Stimulated activated CD8-positive, alpha-beta memory T cell treated with anti-CD3 and anti-CD28 coated beads, Interleukin-7, amount 100 ng/mL, for 48 hours (primary cell): ENCODE measurements at places on chromosomes 5 and 9.

DNA sequence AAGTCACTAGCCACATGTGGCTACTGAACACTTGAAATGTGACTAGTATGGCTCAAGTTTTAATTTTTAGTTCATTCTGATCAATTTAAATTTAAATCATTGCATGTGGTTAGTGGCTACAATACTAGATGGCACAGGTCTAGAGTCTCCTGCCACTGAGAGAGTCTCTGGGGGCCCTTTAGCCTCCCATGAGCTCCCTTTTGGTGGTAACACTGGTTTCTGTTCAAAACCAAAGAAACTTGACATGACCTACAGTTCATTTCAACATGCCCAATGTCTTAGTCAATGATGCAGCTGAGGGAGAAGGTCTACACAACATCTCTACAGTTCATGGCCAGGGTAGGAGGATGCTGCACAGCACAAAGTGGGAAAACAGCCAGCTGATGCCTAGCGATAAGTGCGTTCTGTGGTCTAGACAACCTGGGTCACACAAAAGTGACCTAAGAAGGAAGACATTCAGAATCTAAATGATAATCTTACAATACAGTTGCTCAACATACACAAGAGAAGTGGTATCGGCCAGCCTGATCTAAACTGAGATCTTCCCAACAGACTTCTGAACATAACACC, 121.0 kb downstream of the AUH start:
- DNase-seq = no peak

DNA sequence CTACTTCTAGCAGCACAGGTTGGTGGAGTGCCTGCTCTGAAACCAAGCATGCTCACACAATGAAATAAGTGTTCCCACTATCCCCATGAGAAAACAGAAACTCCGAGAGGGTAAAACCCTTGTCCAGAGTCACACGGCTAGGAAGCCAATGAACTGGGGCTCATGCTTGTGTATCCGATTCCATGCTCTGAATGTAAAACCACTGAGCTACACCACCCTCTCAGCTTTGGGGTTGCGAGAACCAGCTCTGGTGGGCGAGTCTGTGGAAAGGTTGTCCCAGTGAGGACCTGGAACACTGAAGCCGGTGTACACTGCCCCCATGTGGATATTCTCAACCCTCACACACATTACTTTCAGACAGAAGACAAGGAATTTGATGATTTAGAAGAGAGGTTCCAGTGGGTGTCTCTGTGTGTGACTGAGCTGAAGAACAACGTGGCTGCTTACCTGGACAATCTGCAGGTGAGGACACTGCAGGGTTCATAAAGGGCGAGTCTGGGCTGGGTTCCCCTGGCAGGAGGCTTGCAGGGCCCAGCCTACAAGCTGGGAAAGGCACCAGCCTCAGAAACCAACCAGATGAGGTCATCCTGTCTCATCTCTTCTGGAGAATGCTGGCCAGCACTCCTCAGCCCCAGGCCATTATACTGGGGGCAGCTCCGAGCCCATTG, 37.4 kb downstream of the ARHGEF37 start:
- DNase-seq = peak; percentile 11

DNA sequence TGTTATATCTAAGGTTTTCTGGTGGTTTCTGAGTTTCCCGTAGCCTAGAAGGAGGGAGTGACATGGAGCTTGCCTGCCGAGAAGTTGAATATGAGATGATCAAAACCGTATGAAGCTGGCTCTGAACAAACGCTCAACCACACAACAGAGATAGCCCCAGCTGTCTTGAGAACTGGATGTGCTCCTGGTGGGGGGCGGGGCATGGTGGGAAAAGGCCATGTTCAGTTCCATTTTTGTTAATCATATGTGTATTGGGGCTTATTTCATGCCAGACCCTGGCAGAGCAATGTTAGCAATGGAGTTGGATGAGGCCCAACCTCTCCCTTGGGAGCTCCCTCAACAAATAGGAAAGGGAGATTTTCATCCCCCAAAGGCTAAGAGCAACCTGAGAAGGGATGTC, 4.8 kb downstream of the CCL19 start:
- no peak for DNase-seq

DNA sequence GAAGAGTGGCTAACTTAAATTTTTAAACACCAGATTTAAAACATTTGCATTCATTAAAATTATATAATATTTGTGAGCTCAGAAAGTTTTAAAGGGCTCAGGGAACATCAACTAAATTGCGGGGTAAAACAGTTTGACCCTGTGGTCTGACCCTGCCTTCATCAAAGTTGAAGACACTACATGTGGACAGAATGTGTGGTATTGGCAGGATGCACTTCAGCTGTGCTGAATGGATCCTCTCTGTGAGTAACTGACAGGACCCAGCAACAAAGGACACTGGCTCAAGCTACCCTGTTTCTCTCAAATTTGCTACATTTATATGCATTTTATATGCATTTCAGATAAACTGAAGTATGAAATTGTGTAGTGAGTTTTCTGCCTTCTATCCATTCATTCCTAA, 288.5 kb downstream of the ZNF608 start:
- DNase-seq = no peak

GRCh38 chr5:39079147-39079546, 4.9 kb upstream of the RICTOR start:
- DNase-seq = no peak

DNA sequence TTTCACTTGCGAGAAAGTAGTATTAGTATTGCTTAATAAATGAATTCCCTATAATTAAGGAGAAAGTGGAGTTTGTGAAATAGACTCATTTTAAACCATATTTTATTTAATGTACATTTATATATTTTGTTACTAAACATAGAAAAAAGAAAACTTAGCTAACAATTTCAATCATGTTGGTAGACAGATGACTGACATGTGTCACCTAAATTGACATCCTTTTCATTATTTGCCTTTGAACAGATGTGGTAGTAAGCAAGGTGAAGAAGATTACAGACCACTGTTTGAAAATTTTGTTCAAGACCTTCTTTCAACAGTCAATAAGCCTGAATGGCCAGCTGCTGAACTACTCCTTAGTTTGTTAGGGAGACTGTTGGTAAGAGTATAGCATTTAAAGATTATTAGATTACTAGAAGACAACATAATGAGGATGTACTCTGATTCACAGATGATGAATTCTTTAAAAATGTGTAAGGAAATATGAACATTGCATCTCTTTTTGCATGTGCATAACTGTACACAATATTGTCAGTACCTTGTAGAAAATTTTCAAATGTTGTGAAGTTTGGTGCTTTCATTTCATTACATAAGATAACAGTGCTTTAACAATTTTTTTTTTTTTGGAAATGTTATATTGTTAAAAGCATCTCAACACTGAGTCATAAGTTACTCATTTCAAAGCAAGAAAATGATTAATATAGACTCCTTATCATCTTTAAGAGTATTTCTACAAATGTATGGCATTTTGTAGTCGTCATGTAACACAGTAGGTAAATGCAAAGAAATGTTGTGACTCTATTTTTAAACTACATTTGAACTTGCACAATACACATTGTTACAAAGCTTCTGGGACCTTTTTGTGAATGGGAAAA, 139.5 kb downstream of the NIPBL start:
- DNase-seq = no peak

- DNase-seq = no peak
These were observed 31.3 kb downstream of the IRX4 start for GRCh38 chr5:1851290-1851934.

DNA sequence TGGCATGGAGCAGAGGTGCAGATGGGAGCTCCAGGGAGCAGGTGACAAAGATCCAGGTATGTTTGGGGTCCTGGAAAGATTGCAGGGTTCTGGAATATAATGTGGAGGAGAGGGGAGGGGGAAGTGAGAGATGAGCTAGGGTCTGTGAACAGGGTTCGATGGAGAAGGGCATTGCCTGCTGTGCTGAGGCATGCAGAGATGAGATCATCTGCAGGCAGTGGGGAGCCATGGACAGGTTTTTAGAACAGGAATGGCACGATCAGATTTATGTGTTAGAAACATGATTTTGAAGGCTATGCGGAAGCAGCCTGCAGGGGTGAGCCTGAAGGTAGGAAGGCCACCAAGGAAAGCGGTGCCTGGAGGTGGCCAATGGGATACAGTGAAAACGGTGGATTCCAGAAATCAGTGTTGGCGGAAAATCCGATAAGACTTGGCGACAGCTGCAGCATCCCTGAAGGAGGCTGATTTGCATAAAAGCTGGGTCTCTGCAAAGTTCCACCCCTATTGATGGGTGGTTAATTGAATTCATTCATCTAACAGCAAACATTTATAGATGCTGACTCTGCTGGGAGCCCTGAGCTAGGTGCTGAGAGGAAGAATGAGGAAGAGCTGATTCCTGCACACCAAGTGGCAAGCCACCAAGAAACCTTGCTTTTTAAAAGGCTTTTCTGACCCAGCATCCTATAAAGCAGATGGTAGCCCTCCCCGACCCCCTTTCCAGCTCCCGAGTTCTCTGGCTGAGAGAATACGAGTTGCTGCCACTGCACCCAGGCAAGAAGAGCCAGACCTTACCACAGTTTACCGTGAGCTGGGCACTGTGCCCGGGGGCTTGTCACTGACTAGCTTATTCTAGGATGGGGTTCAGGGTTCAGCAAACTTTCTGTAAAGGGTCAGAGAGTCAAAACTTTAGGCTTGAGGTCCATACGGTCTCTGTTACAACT, 139.2 kb upstream of the SMIM23 start:
- DNase-seq = no peak

DNA sequence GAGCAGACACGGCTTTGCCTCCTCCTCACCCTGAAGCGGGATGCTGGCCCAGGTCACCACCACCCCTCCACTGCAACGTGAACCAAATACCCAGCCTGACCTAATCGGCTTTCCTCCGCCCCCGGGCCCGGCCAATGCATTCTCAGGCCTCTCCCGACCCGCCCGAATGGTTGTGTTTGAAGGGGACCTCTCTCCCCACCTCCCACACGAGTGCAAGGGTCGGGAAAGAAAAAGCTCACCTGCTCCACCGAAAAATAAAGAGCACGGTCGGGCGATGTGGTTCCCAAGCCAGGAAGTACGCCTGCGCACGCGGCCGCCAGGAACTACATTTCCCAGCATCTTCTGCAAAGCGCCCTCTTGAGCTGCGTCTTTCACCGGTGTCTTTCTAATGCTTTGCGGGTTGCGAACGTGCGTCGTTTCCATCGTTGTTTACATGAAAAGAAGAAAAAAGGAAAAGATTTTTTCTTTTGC, at the start of gene ZNF883:
Gene ZNF883 (minus strand): TSS at position 282 of the 471 bp plus-strand sequence.
- DNase-seq = peak; percentile 14

DNA sequence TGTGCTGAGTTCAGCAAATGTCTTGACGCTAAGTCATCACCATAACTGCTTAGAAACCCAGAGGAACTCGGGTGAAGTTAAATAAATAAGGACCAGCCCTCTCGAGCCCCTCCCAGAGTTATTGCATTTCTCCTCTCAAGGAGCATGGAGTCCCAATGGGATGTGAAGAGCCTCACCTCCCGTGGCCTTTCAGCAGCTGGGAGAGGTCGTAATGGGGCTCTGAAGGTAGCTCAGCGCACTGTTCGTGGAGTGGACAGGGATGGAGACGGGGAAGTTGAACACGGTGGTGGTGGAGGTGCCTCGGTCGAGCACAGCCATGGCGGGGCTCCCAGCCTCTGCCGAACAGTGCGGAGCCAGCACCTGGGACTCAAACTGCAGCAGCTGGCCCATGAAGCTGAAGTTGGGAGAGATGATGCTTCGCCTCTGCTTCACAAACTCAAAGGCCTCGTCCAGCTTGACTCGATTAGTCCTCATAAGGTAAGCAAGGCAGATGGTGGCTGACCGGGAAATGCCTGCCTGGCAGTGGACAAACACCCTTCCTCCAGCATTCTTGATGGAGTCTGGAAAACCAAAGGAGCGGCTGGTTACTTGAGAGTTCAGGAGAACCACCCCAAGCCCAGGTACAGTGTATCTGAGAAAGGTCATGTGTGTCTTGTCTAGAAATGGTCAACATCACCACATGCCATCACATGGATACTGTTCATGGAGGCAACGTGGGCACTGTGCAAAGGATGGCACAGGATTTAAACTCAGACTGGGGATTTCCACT, 2.2 kb downstream of the DUSP1 start:
- DNase-seq = no peak

- DNase-seq = no peak
These were observed 603 bp downstream of the DENND1A start for GRCh38 chr9:123929177-123929869.

DNA sequence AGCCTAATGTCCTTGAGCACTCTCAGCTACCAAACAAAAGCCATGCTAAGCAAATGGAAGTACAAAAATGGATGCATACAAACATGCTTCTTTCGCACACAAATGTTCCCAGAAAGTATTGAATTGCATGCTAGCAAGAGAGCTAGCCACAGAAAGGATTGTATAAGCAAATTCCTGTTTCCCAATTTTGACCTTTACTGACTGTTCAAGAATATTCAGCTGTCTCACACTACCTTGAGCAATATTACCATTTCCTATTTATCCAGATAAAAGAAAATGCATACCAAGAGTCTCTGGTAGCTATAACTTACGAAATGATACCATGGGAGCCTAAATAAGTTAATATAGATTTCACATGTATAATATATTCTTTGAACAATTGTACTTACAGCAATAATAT, 264.6 kb downstream of the TMEM167A start:
- DNase-seq = no peak

- no peak for DNase-seq
These were observed 105.6 kb downstream of the NIPBL start for GRCh38 chr5:36982146-36982545.

- DNase-seq = no peak
These were observed 471 bp upstream of the GHR start for GRCh38 chr5:42422656-42423280.

DNA sequence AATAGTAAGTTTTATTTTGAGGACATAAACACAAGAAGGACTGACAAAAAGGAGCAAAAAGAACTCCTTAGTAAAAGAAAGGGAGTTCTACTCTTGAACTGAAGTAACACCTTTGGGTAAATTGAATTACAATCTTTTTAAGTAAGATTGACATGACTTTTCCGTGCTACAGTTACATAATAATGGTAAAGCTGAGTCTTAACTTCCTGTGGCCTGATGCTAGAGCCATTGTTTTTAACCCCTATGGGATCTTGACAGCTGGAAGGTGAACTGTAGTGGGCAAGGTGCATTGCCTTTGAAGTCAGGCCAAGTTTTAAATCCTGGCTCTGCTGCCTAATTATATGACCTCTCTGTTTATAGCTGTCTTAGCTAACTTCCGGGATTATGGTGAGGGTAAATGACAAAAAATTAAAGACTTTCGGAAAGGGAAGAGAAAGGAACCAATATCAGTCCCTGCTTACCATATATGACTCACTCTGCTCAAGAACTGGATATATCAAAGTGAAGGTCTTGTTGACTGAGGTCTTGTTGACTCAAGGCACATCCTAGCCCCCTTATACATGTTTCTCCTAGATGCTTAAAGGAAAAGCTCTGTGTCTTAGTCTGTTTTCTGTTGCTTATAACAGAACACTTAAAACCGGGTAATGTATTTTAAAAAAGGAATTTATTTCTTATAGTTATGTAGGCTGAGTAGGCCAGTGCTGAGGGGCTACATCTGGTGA, 6.8 kb downstream of the HSD17B4 start:
- no peak for DNase-seq

DNA sequence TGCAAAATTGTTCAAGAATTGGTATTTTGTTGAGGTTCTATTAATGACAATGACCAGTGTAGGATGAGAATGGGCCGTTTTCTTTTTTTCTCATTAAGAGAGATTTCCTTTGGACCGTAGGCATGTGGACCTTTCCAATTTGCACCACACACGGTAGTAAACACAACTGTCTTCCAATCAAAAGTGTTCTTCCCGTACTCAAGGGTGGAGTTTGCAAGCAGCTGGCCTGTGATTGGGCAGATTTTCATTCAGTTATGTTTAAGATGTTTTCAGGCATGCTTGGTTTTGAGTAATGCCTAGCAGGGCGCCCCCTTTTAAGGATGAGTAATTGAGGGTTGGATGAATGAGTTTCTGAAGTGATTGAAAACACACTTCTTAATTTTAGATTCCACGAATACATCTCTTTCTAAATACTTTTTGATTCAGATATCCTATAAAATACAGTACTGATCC, 2.5 kb downstream of the KDM3B start:
- peak; percentile 49 for DNase-seq
